COLO829 (cell line): ENCODE measurements at places on chromosomes 7 and 10.
A peak's percentile ranks its signal among the peaks of the same experiment; 100 is the strongest.

GRCh38 chr7:7315851-7316250 lies 133.5 kb downstream of the C1GALT1 start:
- no peak for DNase-seq

GRCh38 chr7:129041142-129042085 lies 13.5 kb downstream of the TNPO3 start:
- no peak for DNase-seq

GRCh38 chr7:21414795-21415393 lies 13.0 kb upstream of the SP4 start:
- no peak for DNase-seq

DNA sequence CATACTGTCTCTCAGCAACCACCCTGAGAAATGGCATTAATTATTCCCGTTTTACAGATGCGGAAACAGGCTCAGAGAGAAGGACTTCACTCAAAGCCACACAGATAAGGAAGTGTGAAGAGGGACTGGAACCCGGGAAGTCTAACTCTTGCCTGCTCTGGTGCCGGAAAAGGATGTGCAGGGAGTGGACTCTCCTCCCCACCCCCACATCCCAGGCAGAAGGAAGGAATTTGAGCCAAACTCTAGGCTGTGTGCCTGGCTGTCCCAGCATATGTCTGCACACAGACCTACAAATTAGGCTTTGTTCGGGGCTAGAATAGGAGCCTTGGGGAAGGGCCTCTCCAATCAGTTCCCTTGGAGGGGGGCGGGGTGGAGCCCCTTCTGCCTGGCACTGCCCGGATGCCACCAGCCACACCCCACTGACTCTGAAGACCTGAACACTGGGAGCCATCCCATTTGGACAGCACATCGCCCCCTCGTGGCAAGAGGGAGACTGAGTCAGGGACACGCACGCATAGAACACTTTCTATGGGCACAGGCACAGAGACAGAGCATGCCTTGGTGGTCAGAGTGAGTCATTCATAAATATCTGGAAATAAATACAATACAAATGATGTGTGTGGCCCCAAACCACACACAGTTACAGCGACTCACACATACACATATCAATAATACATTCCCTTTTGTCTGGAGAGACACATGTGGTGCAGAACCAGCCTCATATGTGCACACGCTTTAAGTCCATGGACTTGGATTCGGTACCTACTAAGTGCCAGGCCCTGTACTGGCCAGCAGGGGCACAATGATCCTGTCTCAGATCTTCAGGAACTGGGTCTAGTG lies 13.1 kb downstream of the LZTS2 start:
- DNase-seq, result peak; percentile 79

DNA sequence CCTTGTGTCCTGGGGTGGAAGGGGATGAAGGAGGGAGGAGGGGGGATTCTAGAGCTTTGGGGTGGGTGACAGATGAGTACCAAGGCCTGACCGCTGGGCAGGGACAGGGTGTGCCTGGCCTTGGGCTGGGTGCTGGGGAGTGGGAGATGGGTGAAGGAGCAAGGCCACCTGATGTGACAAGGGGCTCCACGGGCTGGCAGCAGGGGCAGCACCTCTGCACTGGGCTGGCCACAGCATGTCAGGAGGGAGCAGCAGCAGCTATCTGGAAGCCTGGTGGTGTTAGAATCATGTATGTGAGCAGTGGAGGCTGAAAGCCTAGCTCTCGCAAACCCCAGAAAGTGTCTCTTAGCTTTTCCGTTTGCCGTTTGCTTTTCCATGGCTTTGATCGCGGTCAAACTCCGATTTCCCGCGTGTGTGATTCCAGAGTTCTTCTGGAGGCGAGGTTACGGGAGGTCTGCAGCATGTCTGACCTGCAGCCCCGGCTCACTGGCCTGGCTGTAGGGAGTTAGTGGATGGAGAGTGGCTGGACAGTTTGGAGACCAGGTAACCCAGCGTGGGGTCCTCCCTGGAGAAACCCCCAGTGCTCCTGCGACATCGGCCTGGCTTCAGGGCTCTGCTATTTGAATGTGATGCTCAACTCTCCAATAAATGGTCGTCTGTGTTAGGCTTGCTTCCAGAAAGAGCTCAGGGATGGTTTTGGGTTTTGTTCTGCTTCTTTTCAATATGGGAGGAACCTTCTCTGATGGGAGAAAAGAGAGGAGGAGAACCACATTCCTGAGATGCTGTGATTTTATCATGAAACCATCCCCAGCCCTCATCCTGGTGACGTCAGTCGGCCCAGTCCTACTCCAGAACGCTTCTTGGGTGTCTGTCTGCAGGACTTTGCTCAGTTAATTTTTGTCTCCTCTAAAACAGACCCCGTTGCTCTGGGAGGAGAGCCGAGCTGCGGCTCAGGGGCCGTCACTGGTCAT lies 105.5 kb downstream of the CUX1 start:
- DNase-seq, result no peak

- no peak for DNase-seq
These were observed 39.5 kb downstream of the PKD1L1 start for GRCh38 chr7:47908720-47909119.
